ENCODE measurements at places on chromosomes 5 and 9. TPM values are rescaled to one million over a fixed set of nuclear protein-coding genes. Genes with fewer than 3 reads are reported as not detected.

Gene TXNDC15
- 29.6 TPM for polyA plus RNA-seq

Gene ZDHHC11B
- 0.93 TPM for polyA plus RNA-seq

Gene SLC6A18
- polyA plus RNA-seq: not detected

Gene ARL14EPL
- polyA plus RNA-seq: not detected

Gene PIP5KL1
- 2.3 TPM for polyA plus RNA-seq

Gene PCDHB14
- 0.31 TPM for polyA plus RNA-seq

Gene HTR1A
- not detected for polyA plus RNA-seq

Gene ADCY2
- 0.98 TPM for polyA plus RNA-seq

Gene GDA
- 0.35 TPM for polyA plus RNA-seq

Gene BHMT
- polyA plus RNA-seq: 3.4 TPM

Gene ABCA1
- 4.9 TPM for polyA plus RNA-seq

Gene TRPM3
- 0.50 TPM for polyA plus RNA-seq
